ENCODE measurements at places on chromosomes 16 and 17.

- DNase-seq, result peak; percentile 94
Observed at GRCh38 chr16:68800257-68800875, 43.0 kb upstream of the TANGO6 start.

DNA sequence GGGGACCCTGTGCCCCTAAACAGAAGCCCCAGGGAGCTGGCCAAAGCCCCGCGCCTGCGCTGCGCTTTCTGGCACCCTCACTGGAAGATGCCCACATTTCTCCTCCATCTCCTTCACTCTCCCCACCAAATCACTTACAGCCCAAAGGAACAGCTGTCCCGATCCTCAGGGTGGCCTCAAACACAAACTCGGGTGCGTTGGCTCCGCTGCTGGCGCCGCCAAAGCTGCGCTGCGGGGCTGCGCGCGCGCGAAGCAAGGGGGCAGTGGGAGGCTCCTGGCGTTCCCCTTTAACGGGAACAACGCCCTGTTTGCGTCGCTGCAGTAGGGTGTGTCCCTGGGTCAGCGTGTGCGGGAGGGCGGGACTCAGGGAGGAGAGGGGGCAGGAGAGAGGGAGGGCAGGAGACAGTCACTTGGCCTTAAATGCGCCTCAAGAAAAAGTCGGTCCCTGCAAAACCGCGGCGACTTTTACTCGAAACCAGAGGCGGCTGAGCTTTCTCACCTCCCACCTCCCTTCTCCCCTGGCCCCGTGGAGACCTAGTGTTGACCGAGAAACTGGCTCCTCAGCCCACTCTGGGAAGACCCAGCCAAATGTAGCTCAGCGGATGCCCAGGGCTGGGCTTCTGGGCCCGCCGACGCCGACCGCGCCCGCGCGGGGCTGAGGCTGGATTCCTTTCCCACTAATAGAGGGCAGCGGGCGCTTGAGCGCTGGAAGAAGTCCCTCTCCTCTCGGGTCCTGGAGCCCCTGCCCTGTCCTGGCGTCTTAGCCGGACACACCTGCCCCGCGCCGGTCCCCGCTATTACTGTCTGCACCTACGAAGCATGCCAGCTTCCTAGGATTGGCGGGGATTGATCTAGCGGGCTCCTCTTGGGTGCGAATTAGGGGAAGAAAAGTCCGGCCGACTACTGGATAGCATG, 2.6 kb downstream of the PMP22 start:
- peak; percentile 95 for DNase-seq

DNA sequence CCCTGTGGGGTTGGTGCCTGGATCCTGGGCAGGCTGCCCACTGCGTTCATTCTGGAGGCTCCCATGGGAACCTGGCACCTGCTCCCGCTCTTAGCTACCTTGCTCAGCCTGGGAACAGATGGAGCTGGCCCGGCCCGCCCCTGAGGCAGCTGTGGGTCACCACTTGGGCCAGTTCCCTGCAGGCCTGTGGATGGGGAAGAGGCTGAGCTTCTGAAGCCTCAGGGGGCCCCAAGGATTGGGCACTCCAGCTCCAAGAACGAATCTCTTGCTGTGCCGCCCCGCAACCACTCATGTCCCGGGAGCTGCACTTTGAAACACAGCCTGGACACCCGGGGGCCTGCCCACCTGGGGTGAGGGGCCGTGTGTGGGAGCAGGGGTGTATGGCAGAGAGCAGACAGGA, 37.7 kb downstream of the BAHCC1 start:
- no peak for DNase-seq

DNA sequence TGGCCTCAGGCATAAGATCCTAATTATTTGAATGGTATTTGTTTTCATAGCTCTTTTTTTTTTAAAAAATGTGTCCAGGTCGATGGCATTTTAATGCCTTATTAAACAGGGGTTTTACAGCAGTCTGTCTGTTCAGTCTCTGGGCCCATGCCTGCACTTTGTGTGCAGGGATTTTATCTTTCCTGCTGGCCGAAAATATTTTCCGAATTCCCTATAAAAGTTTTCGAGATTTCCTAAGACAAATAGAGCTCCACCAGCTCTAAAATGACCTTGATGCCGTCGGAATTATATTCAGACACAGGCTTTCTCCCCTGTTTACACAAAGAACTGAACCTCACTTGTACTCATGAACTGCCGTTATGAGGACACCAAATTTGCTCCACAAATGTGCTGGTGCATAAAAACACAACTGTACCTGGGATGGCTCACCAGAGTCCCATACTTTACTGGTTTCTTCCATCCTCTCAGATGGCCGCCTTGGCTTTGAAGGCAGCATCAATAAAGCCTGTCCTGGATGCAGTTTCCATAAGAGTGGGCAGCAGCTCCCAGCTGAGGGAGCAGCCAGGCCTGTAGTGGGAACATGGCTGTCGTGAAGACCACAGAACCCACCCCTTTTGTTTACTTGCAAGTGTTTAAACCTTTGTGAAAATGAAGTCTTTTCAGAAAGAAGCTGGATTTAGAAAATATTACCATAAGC, 44.9 kb downstream of the TBX4 start:
- DNase-seq, result no peak

- no peak for DNase-seq
Observed at GRCh38 chr16:27417047-27417671, 15.2 kb downstream of the IL21R start.

DNA sequence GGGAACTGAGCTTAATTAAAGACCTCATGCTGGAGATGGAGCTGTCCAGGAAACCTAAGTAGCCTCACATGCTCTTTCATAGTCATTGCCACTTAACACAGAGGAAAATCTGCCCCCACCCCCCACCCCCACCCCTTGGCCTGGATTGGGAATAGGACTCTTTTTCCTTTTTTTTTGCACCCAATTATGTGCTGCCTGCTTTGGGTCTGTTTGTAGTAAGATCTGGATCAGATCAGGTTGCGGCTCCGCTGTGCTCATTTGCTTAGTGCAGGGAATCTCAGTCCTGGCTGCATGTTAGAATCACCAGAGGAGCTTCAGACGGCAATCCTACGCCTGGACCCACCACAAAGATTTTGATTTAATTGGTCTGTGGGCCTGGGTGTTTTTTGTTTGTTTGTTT, 219.0 kb downstream of the UTP18 start:
- no peak for DNase-seq

- DNase-seq, result no peak
Observed at GRCh38 chr17:64139542-64139941, 9.6 kb upstream of the ERN1 start.

DNA sequence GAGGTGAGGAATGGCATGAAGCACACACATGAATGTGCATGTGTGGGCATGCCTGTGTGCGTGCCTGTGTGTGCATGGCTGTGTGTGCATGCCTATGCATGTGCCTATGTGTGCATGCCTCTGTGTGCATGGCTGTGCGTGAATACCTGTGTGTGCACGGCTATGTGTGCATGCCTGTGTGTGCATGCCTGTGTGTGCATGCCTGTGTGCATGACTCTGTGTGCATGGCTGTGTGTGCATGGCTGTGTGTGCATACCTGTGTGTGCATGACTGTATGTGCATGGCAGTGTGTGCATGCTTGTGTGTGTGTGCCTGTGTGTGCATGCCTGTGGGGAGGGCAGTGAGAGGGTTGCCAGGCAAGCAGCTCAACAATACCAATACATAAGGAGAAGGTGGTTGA, 276.5 kb upstream of the ERCC4 start:
- no peak for DNase-seq

DNA sequence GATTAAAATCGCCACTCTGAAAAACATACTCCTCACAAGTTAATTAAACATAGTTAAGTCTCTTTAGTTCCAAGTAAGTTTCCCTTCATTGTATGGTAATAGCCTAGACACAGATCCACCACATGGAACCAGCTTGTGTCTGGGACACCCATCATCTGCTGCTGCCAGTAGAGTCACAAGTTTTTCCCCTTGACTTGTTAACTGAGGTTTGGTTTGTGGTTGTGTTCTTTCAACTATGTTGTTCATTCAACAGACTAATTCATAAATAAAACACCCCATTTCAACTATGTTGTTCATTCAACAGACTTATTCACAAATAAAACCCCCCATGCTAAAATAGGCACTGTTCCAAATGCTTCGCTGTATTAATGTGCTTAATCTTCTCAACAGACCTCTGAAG, 24.4 kb downstream of the YWHAE start:
- DNase-seq, result no peak

- no peak for DNase-seq
Observed at GRCh38 chr17:79046197-79046915, 22.4 kb downstream of the C1QTNF1 start.

DNA sequence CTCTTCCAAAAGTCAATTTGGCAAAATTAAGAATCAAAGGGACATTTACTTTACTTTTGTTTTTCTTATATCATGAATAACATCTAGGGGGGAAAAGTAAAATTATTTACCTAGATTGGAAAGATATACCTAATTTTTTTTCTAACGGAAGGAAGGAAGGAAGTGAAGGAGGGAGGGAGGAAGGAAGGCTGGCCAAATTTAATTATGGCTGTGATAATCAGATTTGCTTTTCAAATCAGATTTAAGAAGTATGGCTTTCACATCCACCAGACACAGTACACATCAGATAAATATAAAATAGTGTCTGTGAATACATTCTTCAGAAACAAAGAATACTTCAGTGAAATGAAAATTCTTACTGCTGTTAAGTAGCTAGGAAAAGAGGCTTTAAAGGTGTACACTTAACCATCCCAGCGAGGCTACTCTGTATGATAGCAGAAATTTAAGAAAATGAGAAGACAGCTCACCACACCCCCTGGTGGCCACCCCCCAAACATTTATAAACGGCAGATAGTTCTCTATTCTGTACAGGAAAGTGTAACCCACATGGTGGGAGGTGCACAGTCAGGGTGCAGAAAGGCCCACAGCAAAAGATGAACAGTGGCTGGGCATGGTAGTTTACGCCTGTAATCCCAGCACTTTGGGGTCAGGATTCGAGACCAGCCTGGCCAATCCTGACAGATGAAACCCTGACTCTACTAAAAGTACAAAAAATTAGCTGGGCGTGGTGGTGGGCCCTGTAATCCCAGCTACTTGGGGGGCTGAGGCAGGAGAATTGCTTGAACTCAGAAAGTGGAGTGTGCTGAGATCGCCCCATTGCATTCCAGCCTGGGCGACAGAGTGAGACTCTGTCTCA, 150.8 kb downstream of the SSH2 start:
- peak; percentile 85 for DNase-seq

DNA sequence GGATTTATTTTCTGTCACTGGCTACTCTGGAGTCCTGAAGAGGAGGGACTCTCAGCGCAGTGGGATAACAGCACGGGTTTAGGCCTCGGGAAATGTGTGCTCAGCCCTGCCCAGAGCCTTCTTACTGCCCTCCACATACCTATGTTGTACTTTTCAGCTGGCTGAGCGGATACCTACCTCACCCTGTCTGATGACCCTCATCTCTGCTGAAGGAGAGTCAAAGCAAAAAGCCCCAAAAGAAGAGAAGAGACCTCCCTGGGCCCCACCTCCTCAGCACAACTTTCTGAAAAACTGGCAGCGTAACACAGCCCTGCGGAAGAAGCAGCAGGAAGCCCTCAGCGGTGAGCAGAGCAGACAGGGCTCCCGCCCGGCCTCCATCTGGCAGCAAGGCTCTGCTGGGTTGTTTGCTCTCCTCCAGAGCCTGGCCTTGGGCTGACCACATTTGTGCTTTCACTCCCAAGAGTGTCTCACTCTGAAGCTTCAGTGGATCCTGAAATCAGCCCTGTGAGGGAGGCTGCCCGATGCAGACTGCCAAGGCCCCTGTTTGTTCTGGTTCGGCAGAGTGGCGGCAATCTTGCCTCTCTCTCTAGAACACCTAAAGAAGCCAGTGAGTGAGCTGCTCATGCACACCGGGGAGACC, 10.3 kb downstream of the MYCBPAP start:
- DNase-seq, result no peak

DNA sequence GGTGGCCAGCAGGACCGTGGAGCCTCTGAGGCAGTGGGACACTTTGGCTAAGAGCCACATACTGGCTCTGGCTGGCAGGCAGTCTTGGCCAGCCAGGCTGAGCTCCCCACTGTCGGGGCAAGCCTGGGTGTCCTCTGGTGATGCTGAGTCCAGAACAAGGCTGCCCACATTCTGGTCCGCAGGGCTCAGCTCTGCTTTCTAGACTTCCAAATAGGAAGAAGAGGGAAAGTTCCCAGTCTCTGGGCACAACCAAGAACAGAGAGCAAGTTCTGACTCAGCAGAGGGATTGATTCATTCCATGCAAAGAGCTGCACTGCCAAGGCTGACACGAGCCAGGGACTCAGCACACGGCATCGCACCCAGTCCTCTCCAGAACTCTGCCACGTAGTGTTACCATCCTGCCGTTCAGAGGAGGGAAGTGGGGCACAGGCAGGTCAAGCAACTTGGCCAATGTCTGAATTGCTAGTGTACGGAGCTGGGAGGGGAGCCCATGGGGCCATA, 58.9 kb downstream of the NOS2 start:
- no peak for DNase-seq

DNA sequence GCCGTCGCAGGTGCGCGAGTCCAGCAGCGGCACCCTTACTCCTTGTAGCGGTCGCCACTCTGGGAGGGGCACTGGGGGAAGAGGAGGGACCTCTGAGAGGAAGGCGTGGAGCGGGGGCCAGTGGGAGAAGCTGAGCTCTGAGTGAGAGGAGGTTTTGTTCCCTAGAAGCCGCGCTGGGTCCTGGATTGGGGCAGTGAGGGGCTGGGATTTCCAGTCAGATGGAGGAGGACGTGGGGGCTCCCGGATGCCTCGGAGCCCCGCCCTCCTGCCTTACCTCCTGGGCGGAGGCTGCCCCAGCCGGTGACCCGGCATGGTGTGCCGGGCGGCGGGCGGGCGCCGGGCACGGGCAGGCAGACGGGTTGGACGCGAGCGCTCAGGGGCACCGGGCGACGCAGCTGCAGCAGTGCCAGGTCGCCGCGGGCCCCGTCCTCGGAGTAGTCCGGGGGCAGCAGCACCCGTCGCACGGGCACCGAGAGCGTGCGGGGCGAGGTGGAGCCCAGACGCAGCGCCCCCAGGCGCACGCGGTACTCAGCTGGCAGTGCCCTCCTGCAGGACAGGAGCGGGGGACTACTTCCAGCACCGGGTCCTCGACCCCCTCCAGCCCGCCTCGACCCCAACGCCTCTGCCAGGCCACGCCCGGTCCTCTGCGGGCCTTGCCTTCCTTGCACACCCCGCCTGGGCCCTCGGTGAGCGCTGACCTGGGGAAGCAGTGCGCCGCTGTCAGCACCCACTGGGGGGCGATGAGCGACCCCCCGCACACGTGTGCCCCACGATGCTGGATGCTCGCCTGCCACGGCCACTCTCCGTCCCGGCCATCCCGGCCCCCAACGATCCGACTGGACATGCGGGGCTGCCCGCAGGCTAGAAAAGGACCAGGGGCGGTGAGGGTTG, 2.0 kb downstream of the PRSS33 start:
- no peak for DNase-seq

DNA sequence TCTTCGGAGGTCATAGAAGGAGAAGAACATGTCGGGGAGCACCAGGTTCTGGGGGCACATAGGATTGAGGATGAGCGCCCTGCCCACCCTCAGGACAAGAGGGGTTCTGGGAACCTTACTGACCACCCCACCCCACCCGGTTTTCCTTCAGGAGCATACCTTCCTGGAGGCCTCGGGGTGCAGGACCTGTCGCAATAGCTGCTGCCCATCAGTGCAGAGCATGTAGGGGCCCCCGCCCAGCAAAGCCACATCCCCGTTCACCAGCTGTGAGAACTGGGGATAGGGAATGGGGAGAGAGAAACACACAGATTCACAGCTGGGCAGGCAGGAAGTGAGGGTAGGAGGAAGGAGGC, 2.1 kb downstream of the ESRP2 start:
- no peak for DNase-seq

- no peak for DNase-seq
Observed at GRCh38 chr16:791131-791530, 2.7 kb downstream of the CHTF18 start.

Measured in adipocyte (in vitro differentiated cells).